ENCODE measurements at places on chromosomes 12 and 14.

DNA sequence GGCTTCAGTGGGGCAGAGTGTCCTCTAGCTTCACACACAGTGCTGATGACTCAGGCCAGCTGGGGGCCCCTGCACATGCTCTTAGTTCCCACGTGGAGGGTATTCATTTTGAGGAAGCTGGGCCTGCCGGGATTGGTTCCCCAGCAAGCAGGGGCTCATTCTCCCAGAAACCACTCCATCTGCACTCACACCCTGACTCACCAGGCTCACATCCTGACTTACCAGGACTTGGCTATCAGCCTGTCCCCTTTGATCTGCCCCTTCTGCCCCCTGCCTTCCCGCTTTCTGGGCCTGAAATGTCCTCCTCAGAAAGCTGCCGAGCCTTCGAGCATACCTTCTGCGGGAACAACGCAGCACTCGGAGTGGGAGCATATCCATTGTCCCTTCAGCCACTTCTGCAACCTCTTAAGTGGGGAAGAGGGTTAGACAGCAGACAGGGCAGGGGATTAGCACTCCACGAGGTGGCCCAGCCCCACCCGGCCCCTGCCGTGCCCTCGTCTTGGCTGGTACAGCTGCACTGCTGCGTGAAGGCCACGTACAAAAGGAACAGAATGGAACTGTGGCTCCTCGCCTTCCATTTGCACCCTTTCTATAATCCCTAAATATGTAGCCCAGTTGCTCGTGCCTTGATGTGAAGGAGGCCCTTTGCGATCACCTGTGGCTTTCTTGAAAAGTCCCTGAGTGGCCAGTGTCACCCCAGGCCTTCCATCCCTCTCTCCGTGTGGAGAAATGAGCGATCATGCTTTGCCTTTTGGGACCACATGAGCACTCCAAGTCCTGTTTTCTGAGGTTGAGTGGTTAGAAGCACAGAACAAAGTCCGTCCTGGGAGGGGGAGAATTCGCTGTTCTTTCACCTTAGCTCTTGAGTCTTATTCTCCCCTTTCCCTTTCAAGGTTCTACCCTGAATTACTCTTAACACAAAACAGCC lies 26.1 kb downstream of the TPCN1 start:
- no peak for DNase-seq

DNA sequence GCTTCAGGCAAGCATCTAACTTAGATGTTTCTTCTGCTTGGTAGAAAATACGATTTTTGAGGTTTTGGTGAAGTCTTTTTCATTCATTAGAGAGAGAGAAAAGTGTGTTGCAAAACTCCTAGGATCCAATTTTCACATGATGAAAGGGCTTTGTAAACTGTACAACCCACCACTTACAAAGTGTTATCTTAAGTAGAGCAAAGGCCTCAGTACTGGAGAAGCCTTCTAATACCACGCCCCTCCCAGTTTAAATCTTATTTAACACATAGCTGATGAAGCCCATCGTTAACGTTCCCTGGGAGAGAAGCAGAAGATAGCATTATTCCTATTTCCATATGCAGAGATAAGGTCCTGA lies 869 bp downstream of the APOLD1 start:
- DNase-seq = no peak

GRCh38 chr14:67852926-67853604 lies 33.5 kb downstream of the RAD51B start:
- DNase-seq = no peak

DNA sequence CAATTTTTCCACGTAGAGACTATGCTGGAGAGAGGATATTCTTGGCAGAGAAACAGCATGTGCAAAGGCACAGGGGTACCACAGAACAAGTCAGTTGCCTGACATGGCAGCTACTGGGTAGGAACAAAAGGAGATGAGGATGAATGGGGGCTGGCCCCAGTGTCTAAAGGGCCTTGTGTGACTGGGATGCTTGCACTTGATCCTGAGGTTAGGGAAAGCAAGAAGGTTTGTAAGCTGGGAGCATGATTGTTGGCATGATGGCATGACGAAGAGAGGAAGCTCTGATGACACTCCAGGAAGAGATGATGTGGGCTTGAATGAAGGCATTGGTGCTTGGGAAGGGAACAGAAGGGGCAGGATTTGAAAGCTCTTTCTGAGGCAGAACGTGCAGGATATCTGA lies 139.1 kb downstream of the ZFP36L1 start:
- DNase-seq = no peak

DNA sequence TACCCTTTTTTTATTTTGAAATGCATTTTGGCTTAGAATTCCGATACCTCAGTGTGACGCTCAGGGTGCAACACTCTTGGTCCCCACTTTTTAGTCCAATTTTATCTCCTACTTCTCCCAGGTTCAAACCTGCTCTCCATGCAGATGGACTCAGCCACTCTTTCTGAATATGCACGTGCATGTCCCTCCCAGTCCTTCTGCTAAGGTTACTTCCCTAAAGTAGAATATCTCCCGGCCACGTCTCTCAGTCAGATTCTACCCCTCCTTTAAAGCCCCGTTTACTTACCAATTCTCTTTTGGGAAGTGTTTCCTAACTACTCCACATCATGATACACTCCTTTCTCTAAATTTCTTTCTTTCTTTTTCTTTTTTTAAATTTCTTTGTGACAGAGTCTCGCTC lies 15.5 kb upstream of the PARP11 start:
- no peak for DNase-seq

GRCh38 chr14:32701475-32701874 lies 237.2 kb upstream of the NPAS3 start:
- no peak for DNase-seq

DNA sequence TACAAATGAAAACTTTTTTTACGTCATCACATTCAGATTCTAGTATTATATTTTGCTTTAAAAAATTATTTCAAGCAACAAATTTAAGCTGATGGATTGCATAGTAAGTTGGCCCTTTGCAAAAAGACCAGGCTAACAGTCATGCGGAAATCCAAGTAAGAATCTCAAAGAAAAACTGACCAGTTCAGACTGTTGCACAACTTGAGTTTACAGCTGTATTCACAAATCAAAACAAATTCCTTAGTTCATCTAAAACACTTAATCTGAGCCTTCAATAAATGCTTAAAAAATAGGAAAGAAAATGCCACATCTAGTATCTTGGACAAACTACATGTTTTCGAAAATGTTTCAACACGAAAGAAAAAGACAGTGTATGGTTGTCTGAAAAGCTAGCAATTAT lies 847 bp downstream of the CCDC59 start:
- no peak for DNase-seq

DNA sequence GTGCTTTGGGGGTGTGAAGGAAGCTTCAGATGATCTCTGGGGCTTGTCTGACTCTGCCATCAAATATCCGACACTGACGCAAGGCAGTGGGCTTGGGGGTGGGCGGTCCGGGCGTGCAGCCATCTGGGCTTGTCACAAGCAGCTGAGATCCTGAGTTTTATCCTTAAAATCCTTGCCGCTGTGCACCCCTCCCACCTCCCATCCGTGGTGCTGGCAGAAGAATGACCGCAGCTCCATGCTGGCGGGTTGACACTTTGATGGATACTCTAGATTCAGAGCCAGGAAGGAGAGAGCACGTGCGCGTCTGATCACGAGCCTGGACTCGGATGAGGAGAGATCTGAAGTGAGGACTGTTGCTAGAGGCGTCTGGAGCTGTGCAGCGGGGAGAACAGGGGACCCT lies 3.0 kb downstream of the ZFYVE21 start:
- DNase-seq = no peak

GRCh38 chr12:38162013-38162412 lies 154.6 kb upstream of the ALG10B start:
- DNase-seq = no peak

DNA sequence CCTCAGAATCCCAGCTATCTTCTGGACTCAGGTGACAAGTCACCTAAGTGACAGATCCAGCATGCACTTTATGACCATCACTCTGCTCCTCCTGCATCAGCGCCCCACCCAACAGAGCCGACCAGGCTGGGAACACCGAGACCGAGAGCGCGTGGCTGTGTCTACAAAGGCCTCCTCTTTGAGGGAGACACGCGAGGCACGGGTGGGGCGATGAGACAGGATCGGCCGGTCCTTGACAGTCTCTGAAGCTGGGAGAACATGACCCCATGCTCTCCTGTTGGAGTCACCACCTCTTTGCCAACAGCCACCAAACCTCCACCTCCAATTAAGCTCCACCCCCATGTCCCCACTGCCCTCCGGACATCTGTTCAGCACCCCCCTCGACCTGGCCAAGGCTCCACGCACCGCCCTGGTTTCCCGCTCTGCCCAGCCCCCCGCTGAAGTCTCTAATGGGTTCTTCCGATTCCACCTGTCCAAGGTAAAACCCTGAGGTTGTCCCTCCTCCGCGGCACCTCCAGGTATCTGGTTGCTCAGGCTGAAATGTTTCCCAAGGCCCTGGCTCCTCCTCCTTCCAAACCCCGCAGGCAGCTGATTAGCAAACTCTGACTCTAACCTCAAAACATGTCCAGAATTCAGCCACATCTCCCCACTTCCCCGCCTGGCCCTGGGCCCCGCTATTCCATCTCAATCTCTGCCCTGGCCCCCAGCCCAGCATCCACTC lies 31.5 kb downstream of the HSP90AA1 start:
- no peak for DNase-seq

Measured in central memory CD4-positive, alpha-beta T cell (primary cell).